BJ (cell line): ENCODE measurements at places on chromosomes 2 and 18.

- DNase-seq: no peak
Observed at GRCh38 chr2:218289639-218290315, 2.5 kb downstream of the TMBIM1 start.

- DNase-seq: no peak
Observed at GRCh38 chr2:102282678-102283091, 28.7 kb upstream of the IL1RL1 start.

DNA sequence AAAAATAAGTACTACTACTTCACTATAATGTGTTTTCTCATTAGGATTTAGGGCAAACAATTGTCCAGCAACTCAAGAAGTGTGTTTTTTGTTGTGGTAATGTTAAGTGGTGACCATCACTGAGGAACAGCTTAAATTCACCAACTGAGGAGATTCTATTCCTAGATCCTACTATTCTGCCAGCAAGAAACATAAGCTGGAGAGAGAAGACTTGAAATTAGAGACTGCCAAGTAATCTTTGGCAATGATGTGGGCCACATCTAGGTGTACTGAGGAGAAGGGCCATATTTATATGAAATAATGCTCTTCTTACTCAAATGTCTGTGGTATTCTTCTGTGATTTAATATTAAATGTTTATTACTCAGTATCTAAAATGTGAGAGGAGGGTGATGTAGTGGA, 44.3 kb upstream of the MSTN start:
- DNase-seq: no peak

DNA sequence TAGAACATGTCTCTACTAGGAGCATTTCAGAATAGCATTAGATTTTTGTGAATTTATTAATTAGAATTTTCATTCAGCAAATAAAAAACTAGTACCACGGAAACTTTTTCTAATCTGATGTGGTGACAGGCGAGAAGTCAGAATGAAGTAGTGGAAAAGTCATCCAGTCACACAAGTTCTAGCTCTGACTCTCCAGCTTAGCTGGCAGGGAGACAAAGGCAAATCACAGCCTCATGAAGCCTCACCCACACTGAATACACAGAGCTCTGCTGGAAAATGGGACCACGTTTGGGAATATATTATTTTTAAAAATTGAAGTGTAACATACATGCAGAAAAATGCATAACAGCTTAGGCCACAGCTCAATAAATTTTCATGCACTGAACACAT, 86.1 kb downstream of the L3MBTL4 start:
- DNase-seq: no peak

DNA sequence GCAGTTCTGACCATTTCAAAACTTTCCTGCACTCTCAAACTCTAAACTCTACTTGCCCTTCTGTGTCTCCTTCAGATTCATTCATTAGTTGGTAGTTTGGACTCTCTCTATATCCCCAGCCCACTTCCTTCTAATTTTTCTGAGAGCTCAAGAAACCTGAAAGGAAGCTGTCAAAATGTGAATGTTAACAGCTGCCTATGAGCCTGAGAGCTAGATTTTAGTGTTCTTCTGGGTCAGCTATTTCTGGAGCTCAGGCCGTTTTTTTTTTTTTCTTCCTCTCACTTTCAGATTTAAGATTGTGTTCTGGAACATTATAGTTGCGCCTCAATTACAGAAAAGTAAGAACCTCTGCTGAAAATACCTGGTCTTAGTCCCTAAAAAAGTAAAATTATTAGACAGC, 73.1 kb downstream of the RTN4 start:
- no peak for DNase-seq

- DNase-seq: no peak
Observed at GRCh38 chr2:191728750-191729624, 51.1 kb downstream of the NABP1 start.

GRCh38 chr2:159775021-159775420, 23.0 kb downstream of the CD302 start:
- DNase-seq: no peak

GRCh38 chr2:25127646-25128045, 40.7 kb downstream of the POMC start:
- DNase-seq: no peak

DNA sequence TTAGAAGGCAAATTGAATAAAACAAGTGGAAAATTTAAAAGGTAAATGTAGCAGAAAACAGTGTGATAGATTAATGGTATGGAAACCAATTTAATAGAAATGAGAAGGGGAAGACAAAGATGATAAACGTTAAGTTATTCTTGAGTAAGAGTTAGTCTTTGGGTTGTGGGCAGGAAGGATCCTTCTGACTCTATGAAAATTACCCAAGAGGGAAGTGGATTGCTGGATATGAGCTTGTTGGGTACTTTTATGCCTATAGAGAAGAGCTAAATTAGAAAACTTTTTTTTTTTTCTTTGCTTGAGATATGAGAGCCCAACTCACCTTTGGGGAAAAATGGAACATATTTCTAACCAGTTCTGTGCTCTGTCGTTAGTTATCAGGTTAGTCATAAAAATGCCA, 144.0 kb downstream of the LDLRAD4 start:
- DNase-seq: no peak

GRCh38 chr18:56453631-56454030, 184.8 kb downstream of the TXNL1 start:
- DNase-seq: no peak

DNA sequence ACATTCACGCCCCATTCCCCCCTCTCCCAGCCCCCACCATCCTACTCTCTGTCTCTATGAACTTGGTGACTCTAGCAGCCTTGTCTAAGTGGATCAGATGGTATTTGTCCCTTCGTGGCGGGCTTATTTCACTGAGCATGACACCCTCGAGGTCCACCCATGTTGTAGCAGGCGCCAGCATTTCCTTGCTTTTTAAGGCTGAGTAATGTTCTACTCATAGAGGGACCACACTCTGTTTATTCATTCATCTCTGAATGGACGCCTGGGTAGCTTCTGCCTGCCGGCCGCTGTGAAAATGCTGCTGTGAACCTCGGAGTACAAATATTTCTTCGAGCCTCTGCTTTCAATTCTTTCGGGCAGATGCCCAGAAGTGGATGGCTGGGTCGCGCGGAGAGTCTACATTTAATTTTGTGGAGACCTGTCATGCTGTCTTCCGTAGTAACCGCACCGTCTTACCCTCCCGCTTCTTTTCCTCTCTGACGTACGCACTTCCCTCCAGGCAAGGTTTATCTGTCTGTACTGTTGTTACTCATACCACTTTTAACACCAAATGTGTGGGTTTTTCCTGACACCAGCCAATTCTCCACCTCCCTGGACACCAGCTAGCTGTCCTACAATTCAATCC, 5.6 kb downstream of the CROCC2 start:
- no peak for DNase-seq

- no peak for DNase-seq
Observed at GRCh38 chr2:20509770-20510490, 63.1 kb downstream of the RHOB start.

GRCh38 chr2:17749753-17750438, 3.7 kb downstream of the SMC6 start:
- no peak for DNase-seq

DNA sequence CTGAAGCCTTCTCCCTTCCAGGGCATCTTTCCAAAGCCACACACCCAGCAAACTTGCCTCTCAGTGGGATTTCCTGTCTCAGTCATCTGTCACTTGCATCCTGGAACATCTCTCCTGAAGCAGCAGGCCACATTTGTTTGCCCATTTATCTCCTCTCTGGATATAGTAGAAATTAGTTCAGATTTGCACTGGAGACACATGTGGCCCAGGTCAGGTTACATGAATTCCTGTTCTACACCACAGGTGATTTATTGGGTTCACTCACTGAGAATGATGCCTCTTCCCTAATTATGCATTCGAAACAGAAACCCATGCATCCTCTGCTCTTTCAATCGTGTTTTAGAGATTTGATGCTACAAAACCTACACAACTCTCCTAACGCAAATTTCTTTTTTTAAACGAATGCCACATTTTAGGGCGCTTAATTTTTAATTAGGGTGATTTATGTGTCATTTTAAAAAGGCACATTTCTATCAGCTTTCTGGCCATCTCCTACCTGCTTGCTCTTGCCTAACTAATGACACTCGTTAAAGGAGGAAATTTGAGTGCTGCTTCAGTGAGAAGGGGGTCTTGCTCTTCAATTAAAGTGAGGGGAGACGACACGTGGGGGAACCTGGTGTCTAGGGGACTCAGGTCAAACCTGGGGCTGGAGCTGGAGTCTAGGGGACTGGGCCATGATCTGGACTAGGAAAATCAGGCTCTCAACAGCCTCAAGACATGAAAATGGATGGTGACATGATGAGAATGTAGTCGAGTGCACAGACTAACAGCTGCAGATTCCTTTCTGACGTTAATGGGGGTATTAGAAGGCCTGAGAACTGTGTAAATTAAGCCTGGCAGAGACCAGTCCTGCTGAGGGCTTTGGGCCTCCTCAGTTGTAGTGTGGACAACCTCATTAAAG, 221.4 kb downstream of the CLIP4 start:
- no peak for DNase-seq

DNA sequence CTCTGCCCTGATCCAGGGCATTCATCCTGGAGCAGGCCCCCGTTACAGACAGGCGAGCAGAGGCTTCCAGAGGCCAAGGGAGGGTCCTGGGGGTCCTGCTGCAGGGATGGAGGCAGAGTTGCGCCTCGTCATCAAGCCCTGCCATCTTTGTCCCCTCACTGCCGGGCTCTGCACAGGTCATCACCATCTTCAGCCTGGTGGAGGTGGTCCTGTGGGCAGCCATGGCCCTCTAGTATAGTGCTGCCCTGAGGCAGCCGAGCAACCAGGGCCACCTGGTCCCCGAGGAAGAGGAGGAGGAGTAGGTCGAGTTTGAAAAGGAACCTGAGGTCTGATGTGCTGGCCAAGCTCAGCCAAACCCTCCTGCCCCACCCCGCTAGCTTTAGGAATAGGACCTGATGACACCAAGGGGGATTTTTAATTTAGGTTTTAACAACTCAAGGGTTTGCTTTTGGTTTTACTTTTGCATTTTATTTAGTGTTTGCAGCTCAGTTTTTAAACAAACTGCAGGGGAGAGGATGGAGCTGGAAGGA, 8.8 kb upstream of the ALPI start:
- no peak for DNase-seq

GRCh38 chr2:181253438-181253837, 203.7 kb upstream of the ITGA4 start:
- DNase-seq: no peak

DNA sequence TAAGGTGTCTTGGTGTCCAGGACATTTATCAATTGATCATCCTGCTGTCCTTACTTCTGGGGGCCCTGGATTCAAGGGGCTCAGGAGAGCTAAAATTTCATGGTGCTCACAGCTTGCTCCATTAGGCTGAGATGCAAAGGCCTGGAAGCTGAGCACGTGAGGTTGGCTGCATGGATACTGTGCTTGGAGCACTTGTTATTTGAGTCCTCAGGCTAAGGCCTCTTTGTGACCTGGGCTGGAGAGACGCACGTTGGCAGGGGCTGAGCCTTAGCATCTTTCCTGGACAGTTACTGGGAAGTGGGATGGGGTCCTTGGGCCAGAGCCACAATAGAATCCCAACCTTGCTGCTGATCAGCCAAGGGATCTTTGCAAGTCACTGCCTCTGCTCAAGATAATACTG, 151.2 kb upstream of the HS6ST1 start:
- DNase-seq: no peak

- no peak for DNase-seq
Observed at GRCh38 chr2:196244516-196244915, 73.1 kb upstream of the STK17B start.

DNA sequence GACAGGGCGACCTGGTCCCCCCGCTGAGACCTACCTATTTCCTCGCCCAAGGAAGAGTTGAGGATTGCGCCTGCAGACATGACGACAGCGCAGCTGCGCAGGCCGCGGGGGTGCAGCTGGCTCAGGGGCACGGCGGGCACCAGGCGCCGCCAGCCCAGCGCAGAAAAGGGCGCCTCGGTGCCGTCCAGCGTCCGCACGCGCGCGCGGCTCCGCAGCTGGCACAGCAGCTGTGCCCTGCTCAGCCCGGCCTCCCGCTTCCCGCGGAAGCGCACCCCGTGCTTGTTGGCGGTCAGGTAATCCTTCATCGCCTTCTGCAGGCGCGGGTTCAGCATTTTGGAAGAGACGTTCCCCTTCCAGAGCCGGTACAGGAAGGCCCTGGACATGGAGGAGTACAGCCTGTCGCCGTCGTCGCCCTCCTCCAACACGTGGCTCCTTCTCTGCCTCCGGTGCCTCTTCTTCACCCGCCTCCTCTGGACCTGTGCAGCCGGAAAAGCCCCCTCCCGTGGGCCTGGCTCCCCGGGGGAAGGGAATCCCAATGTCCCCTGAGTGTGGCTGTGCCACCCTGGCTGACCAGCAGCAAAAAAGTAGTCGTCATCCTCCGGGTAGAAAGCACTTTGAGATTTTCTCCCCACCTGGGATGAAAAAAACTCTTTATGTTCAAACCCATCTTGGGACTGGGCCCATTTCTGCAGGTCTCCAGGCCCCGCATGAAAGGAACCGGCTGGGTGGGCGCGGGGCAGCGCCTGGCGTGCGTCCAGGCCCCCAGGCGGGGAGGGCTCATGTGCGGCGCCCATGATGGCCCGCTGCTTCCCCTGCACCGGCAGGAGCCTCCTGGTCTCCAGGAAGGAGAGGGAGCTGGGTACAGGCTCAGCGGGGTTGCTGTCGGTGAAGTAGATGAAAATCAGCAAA, 42.7 kb downstream of the ST6GAL2 start:
- DNase-seq: no peak

- no peak for DNase-seq
Observed at GRCh38 chr2:45132551-45132950, 123.3 kb upstream of the SIX2 start.

- no peak for DNase-seq
Observed at GRCh38 chr18:5626130-5626880, 82.5 kb upstream of the EPB41L3 start.

DNA sequence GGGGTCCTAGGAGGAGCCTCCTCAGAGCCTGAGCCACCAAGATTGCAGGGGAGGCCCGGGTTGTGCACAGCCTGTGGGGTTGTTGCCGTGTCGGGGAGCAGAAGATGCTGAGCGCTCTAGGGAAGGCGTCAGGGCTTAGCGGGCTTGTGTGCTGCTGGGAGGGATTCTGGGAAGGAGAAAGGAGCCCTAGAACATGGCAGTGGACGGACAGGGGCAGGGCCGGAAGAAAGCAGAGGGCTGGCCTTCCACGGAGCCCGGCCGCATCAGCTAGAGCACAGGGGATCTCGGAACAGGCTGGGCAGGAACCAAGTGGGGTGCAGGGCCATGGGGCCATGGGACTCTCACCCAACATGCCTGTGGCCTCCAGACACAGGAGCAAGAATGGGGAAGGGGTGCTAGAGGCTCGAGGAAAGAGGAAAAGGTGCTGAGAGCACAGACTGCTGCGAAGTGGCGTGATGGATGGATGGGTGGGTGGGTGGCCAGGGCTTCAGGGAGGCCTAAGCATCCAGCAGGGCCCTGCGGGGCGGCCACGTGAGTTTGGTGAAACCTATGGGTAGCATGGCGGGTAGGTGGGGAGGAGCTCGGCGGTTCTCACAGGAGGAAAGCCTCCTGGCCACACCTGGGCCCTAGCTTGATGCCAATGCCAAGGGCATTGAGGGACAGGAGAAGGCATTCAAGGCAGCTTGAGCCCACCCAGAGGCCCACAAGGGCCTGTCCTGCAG, 35.8 kb downstream of the MTERF4 start:
- no peak for DNase-seq

DNA sequence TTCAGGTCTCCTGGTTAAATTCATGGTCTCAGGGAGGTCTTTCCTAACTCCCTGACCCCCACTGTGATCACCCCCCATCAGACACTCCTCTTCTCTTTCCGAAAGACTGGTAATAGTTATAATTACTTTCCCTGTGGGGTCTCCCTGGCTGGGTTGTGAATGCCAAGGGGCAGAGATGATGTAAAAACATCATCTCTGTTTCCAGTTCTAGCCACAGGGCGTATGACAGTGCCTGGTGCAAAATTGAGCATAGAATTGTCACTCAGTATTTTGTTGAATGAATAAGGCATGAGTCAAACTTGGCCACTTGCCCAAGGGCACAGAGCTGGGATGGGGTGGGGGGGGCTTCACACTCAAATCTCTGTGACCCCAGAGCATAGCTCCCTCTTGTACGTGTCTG, 65.2 kb downstream of the LTBP1 start:
- no peak for DNase-seq
